SK-N-SH treated with all-trans-retinoic acid at 6 μM for 48 hours (cell line): ENCODE measurements at places on chromosomes 6 and 20.

- ATAC-seq = no peak
Observed at GRCh38 chr6:158653577-158654354, 3.9 kb downstream of the SYTL3 start.

- ATAC-seq = no peak
Observed at GRCh38 chr6:142642651-142643050, 302.3 kb downstream of the HIVEP2 start.

DNA sequence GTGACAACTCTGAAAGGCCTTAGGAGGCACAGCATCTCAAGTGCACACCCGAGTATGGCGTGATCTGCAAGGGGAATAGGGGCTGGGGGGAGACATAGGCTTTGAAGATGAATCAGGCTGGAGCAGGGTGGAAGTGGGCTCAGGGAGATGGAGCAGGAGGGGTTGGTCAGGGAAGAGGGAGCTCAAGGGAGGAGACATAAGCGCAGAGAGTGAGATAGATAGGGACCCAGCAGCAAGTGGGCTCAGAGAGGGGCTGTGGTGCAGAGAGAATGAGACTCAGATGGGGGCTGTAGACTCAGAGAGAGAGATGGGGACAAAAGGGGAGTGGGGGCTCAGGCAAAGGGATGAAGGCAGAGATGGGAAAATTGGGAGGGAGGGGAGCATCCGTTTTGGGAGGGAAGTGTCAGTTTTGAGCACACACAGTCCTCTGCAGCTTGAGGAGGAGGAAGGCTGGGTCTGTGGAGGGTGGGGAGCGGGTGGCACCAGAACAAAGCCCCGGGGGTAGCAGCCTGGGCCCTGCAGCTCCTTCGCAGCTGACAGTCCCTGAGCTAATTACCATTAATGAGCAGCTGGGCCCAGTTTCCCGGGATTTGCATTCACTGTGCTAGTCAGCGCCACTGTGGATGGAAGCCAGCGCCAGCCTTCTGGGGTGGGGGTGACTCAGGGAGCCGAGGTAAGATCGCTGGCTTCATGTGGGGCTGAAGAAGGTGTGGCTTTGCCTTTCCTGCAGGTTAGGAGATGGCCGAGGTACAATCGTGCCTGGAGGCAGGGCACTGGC is 18.7 kb downstream of the SRXN1 start:
- no peak; the same call in 2 of the 3 replicates for ATAC-seq

DNA sequence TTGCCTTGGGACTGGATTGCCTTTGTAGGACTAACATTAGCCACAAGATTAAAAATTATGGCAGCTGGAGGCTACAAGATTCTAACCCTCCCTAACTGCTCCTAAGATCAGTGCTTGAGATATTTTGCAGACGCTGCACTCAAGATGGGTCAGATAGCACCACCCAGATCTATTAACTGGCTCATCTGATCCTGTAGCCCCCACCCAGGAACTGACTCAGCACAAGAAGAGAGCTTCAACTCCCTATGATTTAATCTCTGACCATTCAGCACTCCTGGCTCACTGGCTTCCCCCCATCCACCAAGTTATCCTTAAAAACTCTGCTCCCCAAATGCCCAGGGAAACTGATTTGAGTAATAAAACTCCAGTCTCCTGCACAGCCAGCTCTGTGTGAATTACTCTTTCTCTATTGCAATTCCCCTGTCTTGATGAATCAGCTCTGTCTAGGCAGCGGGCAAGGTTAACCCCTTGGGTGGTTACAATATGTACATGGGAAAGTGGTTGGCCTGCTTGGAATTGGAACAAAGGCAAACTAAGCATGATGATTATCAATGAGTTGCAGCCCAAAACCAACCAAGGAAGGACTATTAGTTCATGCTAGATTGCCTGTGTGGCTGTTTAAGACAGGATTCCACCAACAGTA is 111.3 kb downstream of the OR2B2 start:
- ATAC-seq = no peak

DNA sequence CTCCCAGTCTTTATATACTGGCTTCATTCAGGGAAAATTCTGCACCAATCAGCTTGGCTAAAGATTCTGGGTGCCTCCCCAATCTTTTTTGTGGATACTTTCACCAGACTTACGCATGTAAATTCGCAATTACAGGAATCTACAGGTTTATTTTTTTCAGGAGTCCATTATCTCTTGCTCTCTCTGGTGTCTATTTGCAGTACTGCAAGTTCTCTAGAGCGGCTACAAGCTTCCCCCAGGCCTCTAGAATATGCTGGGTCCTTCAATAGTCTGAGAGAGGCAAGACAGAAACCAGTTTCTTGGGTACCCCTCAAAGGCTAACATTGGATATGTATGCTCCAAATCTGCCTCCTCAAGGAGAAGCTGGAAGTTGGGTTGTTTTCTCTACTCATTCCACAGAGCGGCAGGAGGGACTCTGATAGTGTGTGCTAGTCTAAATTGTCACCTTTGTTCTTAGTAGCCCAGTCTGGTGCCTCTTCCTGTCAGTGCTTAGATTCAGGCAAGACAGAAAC is 58.5 kb downstream of the SUN5 start:
- ATAC-seq = peak; percentile 63; the same call in 2 of the 3 replicates

DNA sequence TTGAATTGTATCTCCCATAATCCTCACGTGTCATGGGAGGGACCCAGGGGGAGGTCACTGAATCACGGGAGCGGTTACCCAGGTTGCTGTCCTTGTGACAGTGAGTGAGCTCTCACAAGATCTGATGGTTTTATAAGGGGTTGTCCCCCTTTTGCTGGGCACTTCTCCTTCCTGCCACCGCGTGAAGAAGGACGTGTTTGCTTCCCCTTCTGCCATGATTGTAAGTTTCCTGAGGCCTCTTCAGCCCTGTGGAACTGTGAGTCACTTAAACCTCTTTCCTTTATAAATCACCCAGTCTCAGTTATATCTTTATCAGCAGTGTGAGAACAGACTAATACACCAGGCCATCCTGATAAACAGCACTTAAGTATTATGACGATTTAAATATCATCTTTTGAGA is 9.0 kb upstream of the MRGBP start:
- ATAC-seq = no peak

GRCh38 chr6:113818578-113818977 is 38.6 kb upstream of the MARCKS start:
- ATAC-seq = peak; percentile 53

- ATAC-seq = no peak
Observed at GRCh38 chr6:142558786-142559185, 257.0 kb downstream of the ADGRG6 start.

- no peak for ATAC-seq
Observed at GRCh38 chr6:20142866-20143265, 69.4 kb downstream of the MBOAT1 start.

- ATAC-seq = no peak
Observed at GRCh38 chr6:131549811-131550210, 23.2 kb upstream of the ARG1 start.

GRCh38 chr6:36959555-36960250 is 5.2 kb downstream of the PI16 start:
- ATAC-seq = no peak

GRCh38 chr20:6311841-6312655 is 189.2 kb upstream of the FERMT1 start:
- no peak for ATAC-seq

GRCh38 chr6:53032849-53033248 is 32.4 kb upstream of the FBXO9 start:
- ATAC-seq = no peak

- ATAC-seq = no peak
Observed at GRCh38 chr6:118860880-118861279, 33.1 kb upstream of the ASF1A start.

DNA sequence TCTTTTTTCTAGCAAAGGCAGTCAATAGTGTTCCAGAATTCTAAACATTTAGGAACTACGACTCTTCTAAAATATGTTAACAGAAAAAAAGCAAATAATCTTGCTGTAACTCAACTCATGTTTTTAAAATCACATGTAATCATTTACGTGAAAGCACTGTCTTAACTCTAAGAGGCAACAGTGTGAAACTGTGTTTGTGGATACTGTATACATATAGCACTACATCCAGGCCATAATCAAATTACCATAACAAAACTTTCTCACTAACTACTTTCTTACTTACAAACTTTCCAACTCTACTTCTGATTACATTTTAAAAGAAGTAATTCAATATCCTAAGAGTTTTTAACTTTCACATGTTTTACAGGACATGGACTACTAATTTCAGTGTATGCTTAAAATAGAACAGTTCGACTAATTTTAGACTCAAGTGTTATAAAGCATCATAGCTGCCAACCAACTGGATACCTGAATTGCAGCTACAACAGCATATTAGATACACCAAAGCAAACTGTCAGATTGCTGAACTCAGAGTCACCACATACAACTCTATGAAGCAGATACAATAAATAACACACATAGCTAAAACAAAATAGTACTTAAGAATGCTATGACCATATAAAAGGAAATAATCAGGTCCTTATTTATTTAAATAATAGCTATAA is 121.6 kb upstream of the BEND6 start:
- 0 out of 3 replicates have a peak, but pooled peaks have one; percentile 20 for ATAC-seq

DNA sequence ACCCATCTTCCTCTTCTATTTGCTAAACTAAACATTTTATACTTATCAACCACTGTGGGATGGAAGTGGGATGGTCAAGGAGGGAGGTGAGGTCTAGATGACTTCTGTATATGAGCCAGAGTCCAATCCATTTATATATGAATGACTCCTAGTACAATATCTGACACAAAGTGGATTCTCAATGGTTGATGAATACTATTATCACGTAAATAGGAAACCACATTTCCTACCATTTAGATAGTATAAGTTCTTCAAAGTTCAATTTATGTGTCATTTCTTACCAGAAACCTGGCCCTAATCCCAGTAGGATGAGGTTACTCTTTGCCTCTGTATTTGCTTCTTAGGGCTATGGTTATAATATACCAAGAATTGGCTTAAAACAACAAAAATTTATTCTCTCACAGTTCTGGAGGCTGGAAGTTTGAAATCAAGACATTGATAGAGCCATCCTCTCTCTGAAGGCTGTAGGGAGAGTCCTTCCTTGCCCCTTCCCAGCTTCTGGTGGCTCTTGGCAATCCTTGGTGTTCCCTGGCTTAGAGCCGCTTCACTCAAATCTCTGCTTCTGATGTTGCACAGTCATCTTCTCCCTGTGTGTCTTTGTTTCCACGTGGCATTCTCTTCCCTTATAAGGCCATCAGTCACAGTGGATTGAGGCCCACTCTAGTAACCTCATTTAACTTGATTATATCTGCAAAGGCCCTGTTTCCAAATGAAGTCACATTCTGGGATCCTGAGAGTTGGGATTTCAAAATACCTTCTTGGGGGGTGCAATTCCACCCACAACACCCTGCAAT is 41.0 kb upstream of the RAB23 start:
- peak; percentile 82 for ATAC-seq
